ENCODE measurements at places on chromosomes 4 and X. TPM values are rescaled to one million over a fixed set of nuclear protein-coding genes. Genes with fewer than 3 reads are reported as not detected.

GRCh38 chr4:7933651-7934510 is 5.8 kb downstream of the AFAP1 start:
- no peak for DNase-seq

DNA sequence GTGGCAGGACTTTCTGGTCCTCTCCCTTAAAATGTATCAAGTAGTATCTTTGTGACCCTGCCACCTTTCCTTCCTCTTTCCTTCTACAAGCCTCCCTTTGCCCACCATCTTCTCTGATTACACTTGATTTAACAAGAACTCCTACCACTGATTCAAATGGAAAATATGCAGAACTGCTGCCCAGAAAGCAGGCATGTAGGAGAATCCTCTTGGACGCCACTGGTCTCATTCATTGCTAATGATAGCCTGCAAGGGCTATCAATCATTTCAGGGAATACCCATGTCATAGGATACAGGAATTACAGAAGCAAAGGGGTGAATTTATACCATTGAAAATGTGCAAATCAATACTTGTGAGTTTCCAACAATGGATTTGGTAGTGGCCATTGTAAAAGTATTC is 294.6 kb upstream of the NRK start:
- DNase-seq, result no peak

Gene CCSER1
- not detected for total RNA-seq

Gene SRPK3
- total RNA-seq, result not detected

- no peak for DNase-seq
These were observed 85.9 kb downstream of the FIP1L1 start for GRCh38 chr4:53463340-53463739.

- no peak for DNase-seq
These were observed 21.1 kb downstream of the AIFM1 start for GRCh38 chrX:130144509-130144908.

GRCh38 chr4:138097912-138098600 is 144.1 kb downstream of the SLC7A11 start:
- DNase-seq, result no peak

GRCh38 chrX:45743906-45744625 is 543.4 kb upstream of the DIPK2B start:
- DNase-seq, result no peak

Gene SHROOM2
- total RNA-seq, result not detected

- no peak for DNase-seq
These were observed 1943.9 kb upstream of the IGFBP7 start for GRCh38 chr4:59054086-59054485.

DNA sequence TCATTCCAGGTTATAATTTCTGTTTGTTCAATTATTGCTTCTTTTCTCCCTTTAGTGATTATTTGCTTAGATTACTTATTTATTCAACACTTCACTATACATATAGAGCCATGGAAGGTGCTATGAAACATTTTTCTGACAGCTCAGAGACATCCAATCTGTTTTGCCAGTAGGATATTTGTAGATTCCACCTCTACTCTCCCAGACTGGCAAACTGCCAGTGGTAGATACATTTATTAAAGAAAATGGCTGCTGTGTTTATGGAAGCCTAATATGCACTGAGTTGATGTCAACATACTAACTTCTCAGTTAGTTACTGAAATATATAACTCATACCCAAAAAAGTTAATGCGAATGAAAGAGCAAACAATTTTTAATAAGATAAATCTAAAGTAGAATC is 348.6 kb downstream of the TRAM1L1 start:
- DNase-seq, result no peak

DNA sequence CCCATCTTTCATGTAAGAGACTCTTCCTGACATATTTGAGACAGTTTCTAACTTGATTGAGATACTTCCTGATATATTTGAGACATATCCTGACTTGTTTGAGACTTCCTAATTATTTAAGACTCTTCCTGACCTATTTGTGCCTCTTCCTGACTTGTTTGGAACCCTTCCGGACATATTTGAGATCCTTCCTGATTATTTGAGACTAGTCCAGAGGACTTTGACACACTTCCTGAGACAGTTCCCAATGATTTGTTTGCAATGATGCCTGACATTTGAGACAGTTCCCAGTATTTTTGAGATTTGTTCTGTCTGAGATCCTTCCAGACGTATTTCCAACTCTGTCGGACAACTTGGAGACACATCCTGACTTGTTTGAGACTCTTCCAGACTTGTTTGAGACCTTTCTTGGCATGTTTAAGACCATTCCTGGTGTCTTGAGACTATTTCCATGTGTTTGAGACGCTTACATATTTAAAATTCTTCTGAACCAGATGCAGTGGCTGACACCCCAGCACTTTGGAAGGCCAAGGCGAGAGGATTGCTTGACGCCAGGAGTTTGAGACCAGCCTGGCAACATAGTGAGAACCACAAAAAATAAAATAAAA is 118.9 kb upstream of the USP9X start:
- no peak for DNase-seq

- DNase-seq, result no peak
These were observed 433 bp upstream of the ADH6 start for GRCh38 chr4:99219479-99219878.

Gene ITGB1BP2
- 4.4 TPM for total RNA-seq

DNA sequence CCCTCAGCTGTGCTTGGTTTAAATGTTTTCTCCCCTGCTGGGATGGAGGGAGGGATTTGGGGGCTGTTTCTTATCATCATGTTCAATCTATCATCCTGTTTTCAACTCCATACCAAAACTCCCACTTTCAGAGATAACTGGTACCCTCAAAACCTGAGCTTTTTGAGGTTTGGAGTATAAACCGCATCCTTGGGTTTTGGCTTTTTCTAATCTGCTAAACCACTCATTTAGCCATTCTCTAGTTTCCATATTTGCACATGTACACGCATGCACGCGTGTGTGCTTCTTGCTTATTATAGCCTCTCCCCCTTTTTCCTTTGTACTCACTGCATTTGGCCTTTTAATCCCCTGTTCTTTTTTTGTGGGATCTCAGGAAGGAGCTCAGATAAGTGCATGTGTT is 116.7 kb upstream of the TEX13D start:
- DNase-seq, result peak; percentile 18

- DNase-seq, result no peak
These were observed 273.5 kb upstream of the EDA2R start for GRCh38 chrX:66912417-66912816.

Gene CABS1
- total RNA-seq, result not detected
